ENCODE measurements at places on chromosomes 2 and 18.
A peak's percentile ranks its signal among the peaks of the same experiment; 100 is the strongest.

DNA sequence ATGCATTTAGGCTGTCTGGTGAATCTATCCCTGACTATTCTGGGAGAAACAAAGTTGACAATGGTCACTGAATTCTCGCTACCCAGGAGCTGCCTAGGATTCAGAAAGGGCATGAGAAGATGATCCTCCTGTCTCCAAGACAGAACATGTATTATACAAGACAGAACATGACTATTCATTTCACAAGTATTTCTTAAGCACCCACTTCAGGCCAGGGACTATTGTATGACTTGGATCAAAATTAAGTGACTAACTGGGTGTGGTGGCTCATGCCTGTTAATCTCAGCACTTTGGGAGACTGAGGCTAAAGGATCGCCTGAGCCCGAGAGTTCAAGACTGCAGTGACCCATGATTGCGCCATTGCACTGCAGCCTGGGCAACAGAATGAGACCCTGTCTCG is 235.8 kb upstream of the RAB12 start:
- no peak for DNase-seq

- DNase-seq, result no peak
Measured at GRCh38 chr2:234978466-234979203, 26.8 kb downstream of the SH3BP4 start.

- DNase-seq, result no peak
Measured at GRCh38 chr2:150485871-150486538, 1.5 kb downstream of the RND3 start.

DNA sequence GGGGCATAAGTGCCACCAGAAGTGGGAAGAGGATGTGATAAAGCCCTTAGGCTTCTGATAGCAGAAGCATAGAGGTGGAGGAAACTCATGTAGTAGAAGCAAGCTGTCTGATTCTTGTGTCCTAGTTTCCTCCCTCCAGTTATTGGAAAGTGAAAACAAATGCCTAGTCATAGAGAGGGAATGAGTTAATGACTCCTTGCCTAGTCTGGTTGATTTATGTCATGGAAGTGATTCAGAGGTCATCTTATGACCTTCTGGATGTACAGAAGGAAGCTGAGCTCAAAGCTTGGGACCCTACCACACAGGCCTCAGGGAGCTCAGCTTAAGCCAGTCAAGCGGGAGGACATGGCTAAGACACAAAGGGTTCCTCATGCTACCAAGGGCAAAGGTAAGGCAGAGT is 232.2 kb downstream of the THSD7B start:
- no peak for DNase-seq

GRCh38 chr2:182144776-182145165 is 159.1 kb downstream of the PPP1R1C start:
- no peak for DNase-seq

DNA sequence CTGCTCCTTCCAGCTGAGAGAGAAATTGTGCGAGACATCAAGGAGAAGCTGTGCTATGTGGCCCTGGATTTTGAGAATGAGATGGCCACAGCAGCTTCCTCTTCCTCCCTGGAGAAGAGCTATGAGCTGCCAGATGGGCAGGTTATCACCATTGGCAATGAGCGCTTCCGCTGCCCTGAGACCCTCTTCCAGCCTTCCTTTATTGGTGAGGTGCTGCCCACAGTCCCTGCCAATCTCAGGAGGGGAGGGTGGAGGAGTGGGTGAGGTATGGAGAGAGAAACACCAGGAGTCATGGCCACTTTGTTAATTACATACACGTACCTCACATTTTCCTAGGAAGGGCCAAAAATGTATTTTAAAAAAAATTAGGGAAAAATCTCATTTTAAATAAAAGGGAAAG is 12.0 kb upstream of the DGUOK start:
- no peak for DNase-seq

- peak; percentile 63 for DNase-seq
Measured at GRCh38 chr2:174335254-174335987, 667 bp downstream of the SP9 start.

DNA sequence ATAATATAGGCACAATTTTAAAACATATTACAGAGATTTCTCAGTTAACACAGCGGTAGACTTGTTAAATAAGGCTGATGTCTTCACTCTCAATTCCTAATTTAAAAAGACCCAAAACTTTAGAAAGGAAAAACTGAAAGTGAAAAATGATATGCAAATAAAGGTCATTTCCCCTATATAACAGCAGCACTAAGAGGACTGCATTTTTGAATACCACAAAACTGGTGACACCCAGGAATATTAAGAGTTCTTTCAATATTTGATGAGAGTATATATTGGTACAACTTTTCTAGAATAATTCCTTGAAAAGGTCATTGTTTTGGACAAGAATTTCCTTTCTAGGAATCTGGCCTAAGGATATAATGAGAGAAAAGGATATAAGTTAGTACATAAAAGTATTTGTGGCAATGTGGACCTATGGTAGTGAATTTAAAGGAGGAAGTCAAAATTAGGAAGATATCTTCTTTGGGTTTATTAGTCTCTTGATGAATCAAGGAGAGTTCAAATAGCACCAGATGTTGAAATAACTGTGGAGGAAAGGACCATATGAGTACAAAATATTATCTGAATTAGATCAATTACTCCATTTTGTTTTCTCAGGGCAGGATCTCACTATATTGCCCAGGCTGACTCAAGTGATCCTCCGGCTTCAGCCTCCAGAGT is 70.3 kb downstream of the TMEM237 start:
- DNase-seq, result no peak

- DNase-seq, result no peak
Measured at GRCh38 chr18:50902797-50903196, 23.9 kb downstream of the ME2 start.

DNA sequence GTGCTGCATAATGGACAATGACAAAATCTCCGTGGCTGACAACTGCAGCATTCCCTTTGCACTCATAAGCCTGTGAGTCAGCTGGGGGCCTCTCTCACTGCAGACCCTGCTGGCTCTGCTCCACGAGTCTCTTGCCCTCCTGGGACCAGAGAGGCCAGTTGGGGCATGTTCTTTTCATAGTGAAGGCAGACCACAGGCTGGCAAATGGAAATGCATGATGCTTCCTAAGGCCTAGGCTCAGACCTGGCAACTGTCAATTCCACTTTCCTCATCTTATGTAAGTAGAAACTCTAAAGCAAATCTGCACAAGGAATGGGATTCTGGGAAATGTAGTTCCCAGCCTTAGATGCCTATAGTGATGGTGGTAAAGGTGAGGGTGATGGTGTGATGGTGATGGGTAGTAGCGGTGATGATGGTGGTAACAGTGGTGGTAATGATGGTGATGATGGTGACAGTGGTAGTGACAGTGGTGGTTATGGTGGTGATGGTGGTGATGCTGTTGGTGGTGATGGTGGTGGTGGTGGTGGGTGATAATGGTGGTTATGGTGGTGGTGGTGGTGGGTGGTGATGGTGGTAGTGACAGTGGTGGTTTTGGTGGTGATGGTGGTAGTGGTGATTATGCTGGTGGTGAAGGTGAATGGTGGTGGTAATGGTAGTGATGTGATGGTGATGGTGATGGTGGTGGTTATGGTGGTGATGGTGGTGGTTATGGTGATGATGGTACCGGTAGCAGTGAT is 185.8 kb upstream of the ARL4C start:
- DNase-seq, result no peak

- no peak for DNase-seq
Measured at GRCh38 chr18:63119647-63120046, 199.9 kb downstream of the BCL2 start.

DNA sequence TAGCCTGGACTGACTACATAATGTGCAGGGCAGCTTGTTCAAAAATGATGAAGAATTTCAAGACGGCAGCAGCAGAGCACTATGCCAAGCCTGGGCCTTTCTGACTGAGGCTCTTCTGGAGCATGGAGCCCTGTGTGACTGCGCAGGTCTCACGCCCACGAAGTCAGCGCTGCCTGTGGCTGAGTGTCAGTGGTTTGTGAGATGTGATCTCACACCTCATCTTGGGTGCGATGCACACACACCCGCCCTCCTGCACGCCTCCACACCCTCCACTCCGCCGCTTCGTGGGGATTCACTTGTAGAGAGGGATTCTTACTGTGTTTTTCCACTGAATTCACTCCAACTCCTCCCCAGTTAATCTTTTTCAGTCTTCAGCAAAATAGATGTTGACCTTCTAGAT is 103.9 kb downstream of the VIT start:
- DNase-seq, result no peak

- no peak for DNase-seq
Measured at GRCh38 chr2:169980001-169980400, 152.7 kb downstream of the UBR3 start.

DNA sequence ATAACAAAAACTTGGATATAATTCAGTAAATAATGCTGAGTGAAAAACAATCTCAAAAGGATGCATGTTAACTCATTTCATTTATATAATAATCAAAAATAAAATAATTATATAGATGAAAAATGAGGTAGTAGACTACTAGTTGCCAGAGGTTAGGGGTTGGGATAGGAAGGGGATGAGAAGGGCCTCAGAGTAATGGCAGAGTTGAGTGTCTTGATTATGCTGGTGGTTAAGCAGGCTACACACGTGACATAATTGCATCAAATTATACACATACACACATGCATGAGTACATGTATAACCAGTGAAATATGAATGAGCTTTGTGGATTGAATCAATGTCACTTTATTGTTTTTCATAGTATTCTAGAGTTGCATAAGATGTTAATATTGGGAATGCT is 201.0 kb downstream of the RIT2 start:
- DNase-seq, result no peak

GRCh38 chr2:218332288-218332687 is 24.4 kb upstream of the CATIP start:
- no peak for DNase-seq

DNA sequence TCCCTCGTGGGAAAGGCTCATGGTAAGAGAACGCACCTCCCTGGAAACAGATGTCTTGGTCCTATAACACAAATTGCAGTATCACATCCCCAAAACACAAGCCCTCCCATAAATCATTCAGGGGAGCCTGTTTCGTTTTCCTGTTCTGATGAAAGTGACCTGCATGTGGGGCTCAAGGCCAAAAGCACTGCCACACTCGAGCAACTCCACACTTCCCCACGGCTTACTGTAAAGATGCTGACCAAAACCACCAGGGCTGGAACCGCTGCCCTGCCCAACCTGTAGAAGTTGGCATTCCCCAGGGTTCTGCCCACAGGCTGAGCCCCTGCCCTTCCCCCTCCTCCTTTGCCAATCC is 139.7 kb downstream of the BCL11A start:
- DNase-seq, result no peak

DNA sequence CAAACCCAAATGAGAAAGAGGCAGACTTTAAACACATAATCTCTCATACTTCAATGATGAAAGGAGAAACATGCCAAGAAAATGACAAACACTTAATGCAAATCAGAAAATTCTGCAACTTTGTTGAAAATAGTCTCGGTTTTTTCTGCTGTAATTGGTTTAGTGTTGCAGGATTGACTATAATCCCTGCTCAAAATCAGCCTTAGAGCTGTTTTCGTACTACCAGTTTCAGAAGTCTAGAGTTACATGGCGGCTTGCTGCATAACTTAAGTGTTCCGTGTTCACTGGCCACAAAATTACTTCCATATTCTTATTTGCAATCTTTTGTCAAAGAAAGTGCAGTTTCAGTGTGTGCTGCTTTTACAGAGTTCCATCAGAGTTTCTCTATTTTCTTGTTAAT is 48.9 kb upstream of the ITGAV start:
- DNase-seq, result no peak

- DNase-seq, result no peak
Measured at GRCh38 chr2:28137221-28137620, 246.7 kb downstream of the BABAM2 start.

GRCh38 chr2:10087360-10087759 is 7.1 kb upstream of the CYS1 start:
- DNase-seq, result no peak

GRCh38 chr2:210861038-210861665 is 304.8 kb downstream of the CPS1 start:
- no peak for DNase-seq

GRCh38 chr2:42192652-42193566 is 23.8 kb downstream of the EML4 start:
- no peak for DNase-seq

GRCh38 chr2:145777914-145778313 is 1258.0 kb upstream of the ZEB2 start:
- DNase-seq, result no peak

- no peak for DNase-seq
Measured at GRCh38 chr18:56119681-56120080, 518.7 kb downstream of the TXNL1 start.
